ENCODE measurements at places on chromosomes 13 and 19. TPM values are rescaled to one million over a fixed set of nuclear protein-coding genes. Genes with fewer than 3 reads are reported as not detected.

DNA sequence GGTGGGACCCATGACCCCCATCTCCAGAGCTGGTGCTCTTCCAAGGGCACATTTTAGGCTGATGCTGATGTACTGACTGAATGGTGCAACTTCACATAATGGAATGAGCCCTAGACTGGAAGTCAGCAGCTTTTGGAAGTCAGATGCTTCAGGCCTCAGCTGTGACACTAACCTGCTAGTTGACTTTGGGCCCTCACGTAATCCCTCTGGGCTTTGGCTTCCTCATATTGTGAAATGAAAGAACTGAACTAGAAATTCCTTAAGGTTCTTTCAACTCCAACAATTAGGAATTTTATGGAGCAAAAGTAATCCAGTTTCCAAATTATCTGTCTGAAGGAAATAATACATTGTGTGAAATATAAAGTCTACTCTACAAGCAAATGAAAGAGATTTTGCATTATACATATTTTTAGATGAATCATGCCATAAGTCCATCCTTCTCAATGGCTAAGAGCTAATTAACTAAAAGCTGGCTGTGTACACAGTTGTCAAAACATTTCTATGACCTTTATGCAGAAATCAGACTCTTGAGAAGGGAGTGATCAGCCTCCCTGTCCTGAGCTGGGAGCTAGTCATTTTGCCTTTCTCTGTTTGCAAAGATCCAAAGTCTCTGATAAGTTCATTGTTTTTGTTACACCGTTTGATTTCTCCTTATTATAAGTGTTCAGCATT, 204.2 kb downstream of the DCLK1 start:
- no peak for DNase-seq

DNA sequence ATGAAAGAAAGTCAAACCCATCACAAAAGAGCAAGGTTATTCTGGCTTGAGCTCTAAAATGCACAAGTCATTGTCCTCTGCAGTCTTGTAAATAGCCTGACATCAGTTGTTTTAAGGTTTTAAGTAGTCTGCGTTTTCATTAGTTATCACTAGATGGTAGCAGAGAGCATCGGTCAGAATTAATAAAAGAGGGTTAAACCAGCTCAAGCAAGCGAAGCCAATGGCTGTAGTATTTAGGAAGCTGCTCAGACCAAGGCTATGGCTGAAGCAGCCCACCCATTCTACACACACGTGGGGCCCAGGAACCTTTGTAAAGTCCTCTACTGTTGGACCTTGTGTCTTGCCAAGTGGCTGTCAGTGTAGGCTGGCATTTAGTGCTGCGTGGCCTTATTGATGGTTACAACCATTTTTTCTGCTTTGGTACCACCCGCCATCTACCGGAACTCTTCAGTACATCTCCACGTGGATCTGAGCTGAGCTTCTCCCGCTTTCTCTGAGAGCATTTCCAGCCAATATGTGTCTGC, 13.3 kb upstream of the ZNF57 start:
- peak; percentile 62 for DNase-seq

SLITRK1 gene
- 34.6 TPM for total RNA-seq

GRCh38 chr13:46288570-46289259, 77.0 kb downstream of the LRRC63 start:
- peak; percentile 13 for DNase-seq

APLP1 gene
- total RNA-seq: 214 TPM

- no peak for DNase-seq
These were observed 52.6 kb downstream of the RASA3 start for GRCh38 chr13:114079601-114080536.

WDR62 gene
- 0.82 TPM for total RNA-seq

DNA sequence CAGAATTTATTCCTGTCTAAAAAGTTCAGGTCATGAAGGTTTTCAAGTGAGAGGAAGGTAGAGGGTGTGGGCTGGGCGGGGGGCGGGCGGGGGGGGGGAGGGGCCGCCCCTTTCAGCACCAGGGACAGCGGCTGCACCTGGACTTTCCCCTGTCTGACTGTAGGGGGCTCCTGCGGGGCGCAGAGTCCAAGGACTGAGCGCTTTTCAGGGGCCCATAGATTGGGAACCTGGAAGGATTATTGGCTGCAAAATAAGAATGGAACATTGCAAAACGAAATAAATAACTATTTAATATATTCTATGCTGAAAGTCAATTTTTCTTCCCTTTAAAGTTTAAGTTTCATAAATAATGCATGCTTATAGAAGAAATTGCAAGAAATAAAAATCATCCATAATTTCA, 8.9 kb upstream of the CYP4F3 start:
- DNase-seq: no peak

DCT gene
- total RNA-seq: 0.41 TPM

VSTM2B gene
- 28.9 TPM for total RNA-seq

ABHD13 gene
- 17.1 TPM for total RNA-seq

ONECUT3 gene
- total RNA-seq: not detected

DIAPH3 gene
- total RNA-seq: 5.3 TPM

GRCh38 chr19:14563989-14564651, 7.7 kb downstream of the NDUFB7 start:
- no peak for DNase-seq

PLD3 gene
- total RNA-seq: 112 TPM

DAND5 gene
- total RNA-seq: under 0.01 TPM

DNA sequence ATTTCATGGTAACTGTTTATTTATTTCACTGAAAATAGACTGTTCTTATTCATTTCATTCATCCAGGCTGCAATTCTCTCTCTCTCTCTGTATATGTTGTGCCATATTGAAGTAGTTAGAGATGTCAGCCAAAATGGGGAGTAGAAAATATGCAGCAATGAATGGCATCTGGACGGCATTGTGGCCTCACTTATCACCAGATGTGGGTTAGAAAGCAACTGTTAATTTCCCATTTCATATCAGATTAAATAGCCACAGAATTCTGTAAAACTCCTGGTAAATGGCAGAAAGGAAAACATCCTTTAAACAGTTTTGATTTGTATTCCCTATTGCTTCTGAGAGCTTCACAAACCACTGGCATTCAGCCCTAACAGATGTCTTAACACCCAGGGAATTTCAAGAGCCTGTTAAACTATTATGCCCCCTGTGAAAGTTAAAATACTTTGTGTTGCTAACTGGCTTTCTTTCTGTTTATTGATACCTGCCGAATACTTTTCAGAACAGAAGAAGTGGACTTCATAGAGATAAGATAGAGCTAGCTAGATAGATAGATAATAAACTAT, 1763.3 kb upstream of the MIR17HG start:
- no peak for DNase-seq

GRCh38 chr19:13983213-13983889, 22.8 kb downstream of the RFX1 start:
- no peak for DNase-seq

KIR2DL3 gene
- total RNA-seq: not detected

SYCN gene
- not detected for total RNA-seq

THSD8 gene
- total RNA-seq: 0.82 TPM

CEACAM3 gene
- not detected for total RNA-seq

GRCh38 chr19:18070181-18070580, 16.6 kb downstream of the IL12RB1 start:
- no peak for DNase-seq

GRK1 gene
- under 0.01 TPM for total RNA-seq

ERICH6B gene
- total RNA-seq: not detected

ANKLE1 gene
- 0.82 TPM for total RNA-seq

ZNF841 gene
- 52.6 TPM for total RNA-seq

DNA sequence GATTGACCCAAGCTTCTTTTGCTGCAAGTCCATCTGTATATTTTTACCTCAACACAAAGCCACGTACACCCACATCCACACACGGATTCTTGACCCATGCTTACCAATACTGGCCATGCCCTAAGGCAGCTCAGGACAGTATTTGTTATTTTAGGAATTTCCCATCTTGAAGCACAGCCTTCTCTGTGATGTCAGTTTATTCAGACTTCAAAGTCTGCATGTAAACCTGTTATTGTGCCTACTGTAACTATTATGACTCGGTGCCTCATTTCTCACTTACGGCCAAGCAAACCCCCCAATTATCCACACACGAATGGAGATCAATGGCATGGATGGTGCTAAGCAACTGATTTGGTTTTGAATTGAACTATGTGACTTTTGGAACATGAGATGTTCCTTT, 17.5 kb downstream of the CLDN10 start:
- no peak for DNase-seq

- DNase-seq: no peak
These were observed 41.1 kb upstream of the MRI1 start for GRCh38 chr19:13723206-13723605.

DNA sequence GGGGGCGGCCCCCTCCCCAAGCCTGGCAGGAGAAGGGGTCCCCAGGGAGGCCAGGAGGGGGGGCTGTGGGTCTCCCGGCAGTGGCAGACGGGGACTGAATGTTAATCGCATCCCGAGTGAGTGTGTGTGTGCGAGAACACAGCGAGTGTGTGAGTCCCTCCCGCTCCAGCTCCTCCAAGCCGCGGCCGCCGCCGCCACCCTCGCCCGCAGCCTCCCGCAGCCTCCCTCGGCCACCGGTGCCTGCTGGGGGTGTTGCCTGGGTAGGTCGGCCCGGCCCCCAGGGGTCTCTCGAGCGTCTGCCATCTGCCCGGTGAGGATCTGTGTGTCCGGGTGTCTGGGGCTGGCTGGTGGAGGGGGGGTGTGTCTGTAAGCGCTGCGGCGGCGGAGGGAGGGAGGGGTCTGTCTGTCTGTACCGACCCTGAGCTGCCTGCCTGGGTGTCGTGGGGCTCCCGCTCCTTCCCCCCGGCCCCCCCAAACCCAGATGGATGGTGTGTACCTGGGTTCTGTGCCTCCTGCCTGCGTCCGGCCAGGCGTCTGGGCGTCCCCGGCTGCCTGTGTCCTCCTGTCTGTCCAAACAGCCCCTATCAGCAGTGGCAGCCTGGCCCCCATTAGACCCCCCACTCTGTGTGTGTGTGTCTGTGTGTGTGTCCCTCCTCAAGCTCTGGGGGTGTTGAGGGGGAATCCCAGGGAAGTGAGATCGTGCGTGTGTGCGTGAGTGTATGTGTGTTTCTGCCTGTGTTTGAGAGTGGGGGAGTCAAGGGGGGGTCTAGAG, at the start of gene GRIN2D:
GRIN2D (plus strand) TSS at position 110 of the 772 bp plus-strand sequence. CDS start 4,725 bp downstream, outside the sequence.
- DNase-seq: no peak

TTYH1 gene
- 65.2 TPM for total RNA-seq

- no peak for DNase-seq
These were observed 8.0 kb downstream of the VSIG10L start for GRCh38 chr19:51333836-51334460.

CDADC1 gene
- 12.6 TPM for total RNA-seq

DNA sequence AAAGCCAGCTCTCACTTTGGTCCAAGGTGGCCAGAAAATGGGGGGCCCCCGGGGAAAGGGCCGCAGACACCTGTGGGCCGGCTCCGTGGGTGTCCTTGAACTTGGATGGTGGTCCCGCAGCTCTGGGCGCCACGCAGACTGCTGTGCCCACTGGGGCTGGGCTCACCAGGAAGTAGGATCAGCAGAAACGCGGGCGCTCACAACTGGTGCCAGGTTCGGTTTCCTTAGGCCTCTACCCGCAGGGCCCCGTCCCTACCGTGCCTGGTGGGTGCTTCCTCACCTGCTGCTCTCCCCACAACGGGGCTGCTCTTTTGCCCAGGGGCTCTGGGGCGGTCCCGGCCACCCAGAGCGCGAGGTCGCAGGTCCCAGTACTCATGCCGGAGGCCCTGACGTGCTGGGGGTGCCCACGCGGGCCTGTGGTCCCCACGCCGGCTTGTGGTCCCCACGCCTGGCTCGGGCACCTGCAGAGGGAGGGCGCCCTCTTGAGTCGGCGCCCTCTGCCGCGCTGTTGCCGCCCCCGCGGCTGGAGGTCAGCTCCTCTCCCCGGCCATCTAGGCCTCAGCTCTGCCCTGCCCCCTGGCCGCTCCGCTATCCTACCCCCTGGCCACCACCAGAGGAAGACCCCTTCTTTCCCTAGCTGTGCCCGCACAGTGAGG, 1303.6 kb downstream of the UQCRFS1 start:
- no peak for DNase-seq

DNA sequence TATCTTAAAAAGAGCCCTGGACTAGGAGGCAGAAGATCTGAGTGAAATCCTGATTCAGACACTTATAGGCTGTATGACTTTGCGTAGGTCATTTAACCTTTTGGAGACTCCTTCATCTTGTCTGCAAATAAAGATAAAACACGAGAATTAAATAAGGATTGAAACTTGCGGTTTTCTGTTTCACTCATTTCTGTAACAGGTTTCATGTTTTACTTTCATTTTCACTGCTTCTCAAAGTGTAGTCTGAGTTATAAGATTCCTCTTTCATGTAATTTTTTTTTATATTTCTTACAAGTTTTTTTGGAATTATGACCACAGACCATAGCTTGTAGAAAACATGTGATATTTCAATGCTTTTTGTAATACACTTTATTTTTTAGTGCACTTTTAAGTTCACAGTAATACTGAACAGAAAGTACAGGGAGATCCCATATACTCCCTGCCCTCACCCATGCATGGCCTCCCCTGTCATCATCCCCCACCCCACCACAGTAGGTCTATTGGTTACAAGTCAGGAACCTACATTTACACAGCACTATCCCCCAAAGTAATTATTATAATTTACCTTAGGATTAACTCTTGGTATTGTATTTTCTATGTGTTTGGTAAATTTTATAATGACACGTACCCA, 174.6 kb downstream of the ITGBL1 start:
- no peak for DNase-seq

DNA sequence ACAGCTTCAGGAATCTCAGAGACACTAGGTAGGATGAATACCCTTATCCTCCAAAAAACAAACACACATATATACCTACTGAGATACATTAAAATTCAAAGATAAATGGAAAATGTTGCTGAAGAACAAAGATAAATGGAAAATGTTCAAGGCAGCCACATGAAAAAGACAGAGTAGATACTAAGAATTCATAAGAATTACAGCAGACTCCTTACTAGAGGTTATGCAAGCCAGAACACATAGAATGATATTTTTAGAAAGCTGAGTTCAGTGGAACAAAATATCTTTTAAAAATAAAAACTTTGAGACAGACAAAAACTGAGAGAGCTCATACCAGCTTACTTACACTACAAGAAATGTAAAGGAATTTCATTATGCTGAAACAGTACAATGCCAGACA, 35.6 kb downstream of the UCHL3 start:
- DNase-seq: no peak

PEX11G gene
- total RNA-seq: 1.2 TPM

TRPC4 gene
- total RNA-seq: 14.7 TPM

- no peak for DNase-seq
These were observed 54.0 kb downstream of the DOCK9 start for GRCh38 chr13:98923641-98924397.

ZNF98 gene
- total RNA-seq: 3.7 TPM

DNA sequence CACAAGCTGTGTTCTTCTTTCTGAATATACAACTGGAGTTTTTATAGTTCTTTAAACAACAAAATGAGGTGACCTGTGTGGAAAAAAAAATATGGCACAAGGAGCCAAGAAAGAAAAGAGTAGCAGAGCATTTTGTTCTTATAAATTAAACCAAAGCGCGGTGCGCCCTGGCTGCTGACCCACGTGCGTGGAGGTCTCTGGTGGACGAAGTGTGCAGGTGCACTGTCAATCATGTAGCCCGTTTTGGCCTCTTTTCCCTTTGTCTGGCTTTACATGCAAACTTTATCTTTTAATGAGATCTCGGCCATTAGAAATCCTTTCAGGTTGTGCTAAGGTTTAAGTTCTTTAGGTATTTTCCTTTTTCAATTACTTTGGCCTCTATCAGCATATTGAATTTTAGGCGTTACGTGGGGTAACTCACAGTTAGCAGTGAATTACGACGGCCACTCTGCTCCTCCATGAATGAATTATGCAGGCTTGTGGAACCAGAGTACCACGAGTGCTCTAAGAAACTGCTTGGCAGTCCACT, 443.9 kb upstream of the SLC10A2 start:
- no peak for DNase-seq

GRCh38 chr13:110092831-110093247, 214.1 kb downstream of the COL4A1 start:
- DNase-seq: no peak

All from frontal cortex (tissue), 4 donors.